ENCODE measurements at places on chromosomes 2 and 18.

DNA sequence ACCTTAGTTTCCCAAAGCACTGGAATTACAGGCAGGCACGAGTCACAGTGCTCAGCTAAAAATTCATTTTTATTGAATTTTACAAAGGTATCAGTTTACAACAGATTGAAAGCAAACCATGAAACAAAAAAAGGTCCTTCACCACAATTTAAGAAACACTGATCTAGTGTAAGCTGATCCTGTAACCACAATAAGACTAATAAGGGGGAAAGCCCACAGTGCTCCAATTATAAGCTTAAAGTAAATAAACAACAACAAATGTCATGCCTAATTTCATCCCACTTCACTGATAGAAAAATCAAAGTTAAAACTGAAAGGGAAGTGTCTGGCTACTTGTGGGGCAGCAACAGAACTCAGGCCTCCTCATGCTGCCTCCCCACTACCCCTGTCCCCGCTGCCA, 49.2 kb downstream of the ICA1L start:
- DNase-seq = no peak

GRCh38 chr2:46552528-46552927, 73.2 kb downstream of the TMEM247 start:
- DNase-seq = no peak

GRCh38 chr2:220985561-220985960, 586.5 kb downstream of the EPHA4 start:
- no peak for DNase-seq

GRCh38 chr18:61459896-61460648, 126.8 kb downstream of the CDH20 start:
- no peak for DNase-seq

DNA sequence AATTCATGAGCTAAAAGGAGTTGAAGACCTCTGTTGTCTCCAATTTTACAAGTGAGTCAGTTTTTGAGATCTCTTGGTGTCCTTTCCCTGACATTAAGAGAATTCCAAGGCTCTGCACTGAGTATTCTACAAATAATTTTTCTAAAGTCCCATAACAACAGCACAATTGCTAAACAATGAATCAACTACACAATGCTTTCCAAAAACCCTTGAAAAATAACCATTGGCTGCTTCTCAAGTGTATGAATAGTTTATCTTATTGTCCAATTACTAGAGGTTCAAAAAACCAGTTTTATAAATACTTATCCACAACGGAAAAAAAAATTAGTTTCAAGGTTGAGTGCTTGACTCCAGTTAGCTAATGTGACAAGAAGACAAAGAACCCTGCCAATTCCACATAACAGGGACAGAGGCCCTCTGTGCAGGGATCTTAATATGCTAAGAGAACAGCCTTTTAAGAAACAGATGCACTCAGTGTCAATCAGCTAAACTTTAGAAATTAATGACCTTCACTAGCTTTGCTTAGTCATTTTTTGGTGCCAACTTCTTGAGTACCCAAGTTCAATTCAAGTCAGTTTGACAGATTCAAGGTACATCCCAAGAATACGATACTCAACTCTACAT, 266.6 kb upstream of the CYP26B1 start:
- DNase-seq = no peak

DNA sequence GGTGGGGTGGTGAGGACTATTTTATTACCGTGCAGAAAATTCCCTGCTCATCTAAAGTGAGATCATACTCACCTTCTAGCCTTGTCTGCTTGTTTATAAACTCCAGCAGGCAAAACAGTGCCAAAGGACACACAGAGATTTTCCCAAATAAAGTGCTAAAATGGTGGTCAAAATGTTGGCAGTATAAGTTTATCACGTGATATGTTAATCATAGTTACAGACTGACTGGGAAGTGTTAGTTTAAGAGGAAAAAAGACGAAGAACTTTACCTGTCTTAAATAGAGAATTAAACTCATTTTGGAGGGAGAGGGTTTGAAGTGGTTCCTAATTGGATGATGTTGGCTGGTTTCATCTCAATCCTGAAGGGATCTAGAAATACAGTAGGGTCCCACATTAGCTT, 691.7 kb upstream of the FANCL start:
- no peak for DNase-seq

GRCh38 chr2:40129725-40130124, 322.2 kb downstream of the SLC8A1 start:
- no peak for DNase-seq

DNA sequence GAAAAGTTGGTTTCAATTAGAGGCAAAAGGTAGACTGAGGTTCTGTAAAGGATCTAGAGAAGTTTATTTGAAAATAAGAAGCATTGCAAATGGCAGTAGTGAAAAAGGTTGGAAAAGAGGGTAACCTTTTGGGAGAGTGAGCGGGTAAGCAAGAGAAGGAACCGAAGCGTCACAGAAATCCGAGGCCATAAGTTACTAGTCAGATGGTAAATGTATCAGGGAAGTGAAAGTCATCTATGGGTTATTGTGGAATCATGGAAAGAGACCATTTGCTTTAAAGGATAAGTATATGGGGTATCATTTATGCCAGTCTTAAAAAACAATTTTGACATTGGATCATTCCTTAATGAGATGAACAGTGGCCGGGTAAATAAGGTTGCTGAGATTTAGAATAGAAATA, 30.5 kb downstream of the EML4 start:
- no peak for DNase-seq

- DNase-seq = no peak
Measured at GRCh38 chr2:45285771-45286390, 276.6 kb upstream of the SIX2 start.

DNA sequence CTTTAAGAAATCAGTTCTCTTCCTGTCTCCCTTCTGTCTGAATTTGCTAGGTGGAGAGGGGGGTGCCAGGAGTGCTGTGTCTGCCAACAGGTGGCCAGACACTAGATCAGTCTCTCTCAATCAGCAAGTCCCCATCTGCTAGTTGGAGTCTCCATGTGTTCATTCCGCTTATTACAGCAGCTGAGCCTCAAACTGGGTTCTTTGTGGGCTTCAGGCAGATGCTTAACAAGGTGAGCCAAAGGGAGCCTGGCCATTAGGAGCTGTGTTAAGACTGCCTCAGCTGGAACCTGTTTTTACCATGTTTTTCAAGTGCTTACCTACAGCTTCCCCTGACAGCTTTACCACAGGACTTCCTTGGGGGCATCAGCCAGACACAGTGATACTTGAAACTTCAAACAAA, 401.9 kb downstream of the LRP1B start:
- no peak for DNase-seq

- DNase-seq = no peak
Measured at GRCh38 chr2:7900593-7900992, 781.3 kb upstream of the ID2 start.

DNA sequence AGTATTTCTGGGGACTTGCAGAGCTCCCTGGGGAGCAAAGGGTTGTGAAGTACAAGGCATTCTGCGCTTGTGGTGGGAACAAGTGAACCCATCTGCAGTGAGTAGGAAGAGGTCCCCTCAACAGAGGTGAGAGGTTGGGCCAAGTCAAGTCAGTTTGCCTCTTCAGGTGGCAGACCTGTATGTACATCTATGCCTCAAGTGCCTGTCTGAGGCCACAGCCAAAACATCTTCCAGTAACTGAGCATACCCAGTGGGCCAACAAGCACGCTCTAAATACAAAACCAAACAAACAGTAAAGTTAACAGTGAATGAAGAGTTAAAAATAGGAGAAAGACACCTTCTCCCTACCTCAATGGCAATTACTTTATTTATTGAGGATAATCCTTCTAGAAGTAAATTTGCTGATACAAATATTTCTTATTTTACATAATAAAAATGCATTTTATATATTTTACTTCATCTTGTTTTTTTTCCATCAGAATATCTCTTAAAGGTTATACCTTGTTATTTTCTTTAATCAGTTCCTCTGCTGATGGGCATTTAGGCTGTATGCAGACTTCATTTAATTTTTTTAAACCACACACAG, 2.5 kb downstream of the GYPC start:
- DNase-seq = no peak

DNA sequence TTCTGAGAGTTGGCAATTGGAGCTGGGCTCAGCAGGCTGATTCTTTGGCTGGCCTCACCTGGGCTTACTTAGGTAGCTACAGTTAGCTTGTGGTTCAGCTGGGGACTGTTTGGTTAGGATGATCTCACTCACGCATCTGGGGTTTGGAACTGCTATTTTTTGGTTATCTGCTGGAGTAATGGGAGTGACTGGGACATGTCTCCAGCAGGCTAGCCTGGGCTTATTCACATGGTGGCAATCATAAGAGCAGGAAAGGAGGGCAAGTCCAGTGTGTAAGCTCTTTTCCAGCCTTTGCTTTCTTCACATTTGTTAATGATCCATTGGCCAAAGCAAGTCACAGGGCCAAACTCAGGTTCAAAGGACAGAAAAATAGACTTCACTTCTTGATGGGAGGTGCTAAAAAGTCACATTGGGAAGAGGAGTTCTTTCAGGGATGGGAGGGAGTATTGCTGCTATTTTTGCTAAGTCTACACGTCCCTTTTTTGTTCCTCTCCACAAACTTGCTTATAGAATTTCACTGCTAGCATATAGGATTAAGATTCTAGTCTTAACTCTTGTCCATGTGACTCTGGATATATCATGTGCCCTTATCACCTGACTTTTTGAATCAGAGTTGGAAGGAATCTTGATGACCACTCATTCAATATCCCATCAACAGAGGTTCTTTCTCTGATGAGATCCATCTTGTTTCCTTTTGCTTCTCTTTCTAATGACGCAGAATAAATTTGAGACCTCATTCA, 174.0 kb downstream of the ZFP36L2 start:
- DNase-seq = no peak
